NCI-H2029 (cell line): ENCODE measurements at places on chromosomes 2 and 18.
A peak's percentile ranks its signal among the peaks of the same experiment; 100 is the strongest.

- DNase-seq = no peak
Observed at GRCh38 chr2:137677466-137677865, 286.8 kb upstream of the HNMT start.

DNA sequence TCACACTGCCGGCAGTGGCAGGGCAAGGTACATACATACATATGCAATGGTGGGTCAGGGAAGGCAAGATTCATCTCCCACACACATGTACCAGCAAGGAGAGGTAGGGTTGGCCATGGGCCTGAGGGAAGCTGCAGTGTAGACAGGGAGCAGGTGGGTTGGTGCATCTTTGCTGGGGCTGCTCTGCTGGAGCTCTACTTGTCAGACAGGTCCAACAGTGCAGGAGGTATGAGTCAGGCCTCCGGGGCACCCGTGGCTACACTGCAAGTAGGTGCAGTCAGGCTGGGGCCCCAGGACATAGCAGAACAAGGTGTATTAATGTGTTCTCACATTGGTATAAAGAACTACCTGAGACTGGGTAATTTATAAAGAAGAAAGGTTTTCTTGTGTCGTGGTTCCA is 281.1 kb upstream of the COL3A1 start:
- no peak for DNase-seq

DNA sequence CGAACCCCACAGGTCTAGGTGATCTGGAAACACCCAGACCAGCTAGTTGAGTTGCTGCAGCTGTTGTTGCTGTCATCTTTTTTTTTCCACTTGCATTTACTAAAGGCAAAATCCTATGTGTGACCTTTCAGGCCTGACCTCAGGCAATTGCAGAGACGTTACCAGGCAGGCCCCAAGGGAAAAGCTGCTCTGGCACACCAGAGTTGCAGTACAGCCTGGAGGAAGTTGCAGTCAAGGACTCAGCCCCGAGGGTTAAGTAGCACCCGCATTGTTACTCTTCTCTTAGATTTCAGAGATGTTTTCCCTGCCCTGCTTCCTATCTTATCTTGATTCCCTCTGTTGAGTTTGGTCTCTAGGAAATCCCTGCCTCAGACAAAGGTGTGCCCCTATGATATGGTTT is 45.2 kb upstream of the SMAD2 start:
- no peak for DNase-seq

GRCh38 chr18:61901323-61901986 is 8.6 kb upstream of the RNF152 start:
- DNase-seq = no peak

GRCh38 chr2:108936076-108936864 is 52.8 kb downstream of the EDAR start:
- DNase-seq = no peak

- DNase-seq = peak; percentile 4
Observed at GRCh38 chr2:125471963-125472362, 1184.0 kb upstream of the GYPC start.
